EH (cell line): ENCODE measurements at places on chromosomes 16 and 17.

DNA sequence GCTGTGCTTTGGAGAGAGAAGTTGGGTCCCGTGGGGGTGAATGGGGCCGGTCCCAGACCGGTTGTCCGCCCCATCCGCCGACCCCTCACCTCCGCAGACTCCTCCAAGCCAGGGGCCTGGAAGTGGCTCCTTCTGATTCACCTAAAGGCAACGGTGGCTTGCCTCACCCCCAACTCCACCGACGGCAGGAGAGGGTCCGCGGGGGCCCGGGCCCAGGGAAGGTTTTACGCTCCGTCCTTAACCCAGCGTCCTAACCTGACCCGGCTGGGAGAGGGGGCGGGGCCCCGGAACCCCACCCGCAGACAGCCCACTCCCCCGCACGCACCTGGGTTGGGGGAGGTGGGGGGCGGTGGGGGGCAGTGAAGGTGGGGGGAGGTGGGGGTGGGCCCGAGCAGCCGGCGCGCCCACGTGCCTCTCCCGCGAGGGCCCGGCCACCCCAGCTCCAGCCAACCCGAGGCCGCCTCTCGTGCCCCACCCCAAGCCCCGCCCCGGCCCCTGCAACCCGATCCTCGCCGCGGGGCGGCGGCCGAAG lies 12.7 kb upstream of the CD300A start:
- DNase-seq, result no peak

- DNase-seq, result no peak
Observed at GRCh38 chr17:55546991-55547664, 35.9 kb upstream of the SMIM36 start.

- DNase-seq, result no peak
Observed at GRCh38 chr16:30416624-30417528, 9.5 kb downstream of the ZNF771 start.

GRCh38 chr16:51161440-51162195 lies 10.5 kb upstream of the SALL1 start:
- peak; percentile 70 for DNase-seq

DNA sequence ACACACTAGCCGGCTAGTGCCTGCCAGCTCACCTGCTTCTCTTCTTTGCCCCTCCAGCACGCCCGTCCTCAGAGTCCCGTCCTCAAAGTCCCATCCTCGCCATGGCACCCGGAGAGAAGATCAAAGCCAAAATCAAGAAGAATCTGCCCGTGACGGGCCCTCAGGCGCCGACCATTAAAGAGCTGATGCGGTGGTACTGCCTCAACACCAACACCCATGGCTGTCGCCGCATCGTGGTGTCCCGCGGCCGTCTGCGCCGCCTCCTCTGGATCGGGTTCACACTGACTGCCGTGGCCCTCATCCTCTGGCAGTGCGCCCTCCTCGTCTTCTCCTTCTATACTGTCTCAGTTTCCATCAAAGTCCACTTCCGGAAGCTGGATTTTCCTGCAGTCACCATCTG lies 3.6 kb downstream of the SCNN1G start:
- no peak for DNase-seq

DNA sequence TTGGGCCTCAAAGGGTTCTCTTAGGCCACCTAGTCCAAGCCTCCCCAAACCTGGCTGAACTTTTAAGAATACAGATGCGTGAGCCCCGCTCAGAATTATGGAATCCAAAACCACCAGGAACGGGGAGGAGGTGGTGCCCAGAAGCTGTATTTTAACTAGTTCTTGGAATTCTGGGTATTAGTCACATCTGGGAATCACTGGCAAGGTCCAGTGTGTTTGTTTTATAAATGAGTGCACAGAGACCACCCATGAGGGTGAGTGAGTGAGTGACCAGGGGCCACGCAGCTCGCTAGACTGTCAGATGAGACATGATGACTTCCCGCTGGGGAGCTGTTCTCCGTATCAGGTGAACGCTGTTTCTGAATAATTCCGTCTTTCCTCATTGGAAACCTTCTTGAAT lies 14.2 kb downstream of the KLHL36 start:
- DNase-seq, result no peak

DNA sequence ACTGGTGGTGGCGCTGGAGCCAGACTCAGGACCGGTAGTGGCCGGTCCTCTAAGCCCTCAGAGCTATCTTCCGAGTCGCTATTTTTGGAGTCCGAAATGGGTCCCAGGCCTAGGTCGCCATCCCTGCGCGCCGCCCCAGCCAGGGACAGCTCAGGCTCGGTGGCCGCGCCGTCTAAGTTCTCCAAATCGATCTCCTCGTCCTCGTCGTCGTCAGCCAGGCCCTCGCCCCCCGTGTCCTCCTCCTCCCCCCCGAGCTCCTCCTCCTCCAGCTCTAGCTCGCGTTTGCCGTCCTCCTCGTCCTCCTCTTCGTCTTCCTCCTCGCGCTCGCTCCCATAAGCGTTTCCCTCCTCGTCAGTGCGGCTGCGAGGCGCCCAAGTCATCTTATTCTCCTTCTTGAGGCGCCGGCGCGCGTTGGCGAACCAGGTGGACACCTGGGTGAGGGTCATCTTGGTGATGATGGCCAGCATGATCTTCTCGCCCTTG lies 1.6 kb downstream of the IRX3 start:
- DNase-seq, result no peak

GRCh38 chr16:74268372-74268782 lies 28.2 kb upstream of the PSMD7 start:
- DNase-seq, result no peak

DNA sequence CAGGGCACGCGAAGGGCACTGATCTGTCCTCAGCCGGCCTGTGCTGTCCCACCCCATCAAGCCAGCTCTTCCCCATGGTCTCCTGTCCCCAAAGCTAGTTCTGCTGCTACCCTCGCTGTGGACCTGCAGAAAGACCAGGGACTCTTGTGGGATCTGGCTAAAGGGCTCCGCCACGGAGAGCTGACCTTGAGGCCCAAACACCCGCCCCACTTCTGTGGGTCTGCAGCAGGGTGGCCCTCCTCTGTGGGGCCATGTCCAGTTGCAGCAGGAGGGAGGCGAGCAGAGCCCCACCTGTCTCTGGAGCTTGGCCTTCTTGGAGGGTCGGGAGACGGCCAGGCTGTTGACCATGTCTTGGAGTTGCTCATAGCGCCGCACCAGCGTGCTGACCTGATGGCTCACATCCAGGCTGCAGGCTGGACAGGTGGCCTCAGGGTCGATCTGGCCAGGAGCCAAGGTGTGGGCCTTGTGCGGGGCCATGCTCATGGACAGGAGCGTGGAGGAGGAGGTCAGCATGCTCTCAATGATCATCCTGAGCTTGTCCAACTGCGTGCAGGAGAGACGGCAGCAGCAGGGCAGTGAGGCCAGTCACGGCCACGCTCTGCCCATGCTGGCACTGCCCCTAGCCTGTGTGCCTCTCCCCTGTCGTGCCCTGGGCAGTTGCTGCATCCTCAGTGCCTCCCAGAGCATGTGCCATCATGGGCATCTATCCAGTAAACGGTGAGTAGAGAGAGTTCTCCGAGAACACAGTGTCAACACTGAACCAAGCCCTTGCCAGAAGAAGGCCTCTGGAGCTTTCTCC lies 16.6 kb downstream of the UBALD2 start:
- no peak for DNase-seq

DNA sequence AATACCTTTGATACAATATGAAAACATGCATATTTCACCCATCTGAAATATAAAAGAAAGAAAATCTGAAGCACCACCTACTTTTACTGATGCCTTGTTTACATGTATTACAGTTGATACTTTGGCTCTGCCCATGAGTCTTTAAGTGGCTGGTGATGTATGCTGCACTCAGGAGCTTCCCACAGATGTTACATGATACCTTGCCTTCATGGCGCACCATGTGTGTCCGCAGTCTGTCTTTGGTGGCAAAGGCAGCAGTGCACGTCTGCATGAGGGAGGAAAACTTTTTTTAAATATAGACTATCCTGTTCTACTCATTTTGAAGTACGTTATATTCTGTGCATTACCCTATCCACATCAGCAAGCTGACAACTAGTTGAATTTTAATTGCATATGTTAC lies 7.5 kb downstream of the VEZF1 start:
- no peak for DNase-seq

GRCh38 chr17:8611137-8611536 lies 19.4 kb downstream of the MYH10 start:
- peak; percentile 70 for DNase-seq

- no peak for DNase-seq
Observed at GRCh38 chr16:85041219-85042166, 13.9 kb downstream of the KIAA0513 start.

DNA sequence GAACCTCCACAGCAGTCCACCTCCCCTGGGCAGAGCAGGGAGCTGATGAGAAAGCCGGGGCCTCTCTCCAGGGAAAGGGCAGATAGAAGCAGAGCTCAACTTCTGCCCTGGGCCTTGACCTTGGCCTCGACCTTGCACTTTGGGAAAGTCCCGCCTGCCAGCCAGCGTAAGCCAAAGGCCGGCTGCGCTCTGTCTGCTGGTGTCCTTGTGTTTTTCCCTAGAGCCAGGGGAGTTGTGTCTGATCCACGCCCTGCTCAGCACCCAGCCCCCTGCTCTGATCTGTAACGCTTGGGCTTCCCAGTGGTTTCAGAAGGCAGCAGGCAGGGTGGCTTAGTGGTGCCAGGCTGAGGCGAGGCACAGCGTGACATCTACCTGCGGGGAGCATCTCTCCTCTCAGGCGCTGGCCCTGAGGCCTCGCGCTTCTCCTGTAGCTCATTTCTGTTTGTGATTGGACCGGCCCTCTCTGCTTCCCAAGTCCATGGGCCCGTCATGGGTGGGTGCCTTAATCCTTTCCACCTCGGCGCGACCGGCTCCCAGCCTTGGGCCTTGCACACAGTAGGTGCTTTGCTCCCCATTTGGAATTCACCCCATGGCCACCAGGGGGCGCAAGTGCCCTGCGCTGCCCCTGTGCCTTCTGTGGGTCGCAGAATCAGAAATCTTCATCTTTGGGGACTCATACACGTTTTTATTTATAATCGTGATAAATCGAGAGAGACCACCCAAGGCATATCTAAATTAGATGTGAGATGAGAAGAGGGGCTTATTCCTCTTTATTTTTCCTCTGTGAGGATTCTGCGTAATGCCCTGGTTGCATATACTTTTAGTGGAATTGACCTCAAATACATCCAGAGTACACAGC lies 24.2 kb downstream of the SGSH start:
- DNase-seq, result peak; percentile 26

DNA sequence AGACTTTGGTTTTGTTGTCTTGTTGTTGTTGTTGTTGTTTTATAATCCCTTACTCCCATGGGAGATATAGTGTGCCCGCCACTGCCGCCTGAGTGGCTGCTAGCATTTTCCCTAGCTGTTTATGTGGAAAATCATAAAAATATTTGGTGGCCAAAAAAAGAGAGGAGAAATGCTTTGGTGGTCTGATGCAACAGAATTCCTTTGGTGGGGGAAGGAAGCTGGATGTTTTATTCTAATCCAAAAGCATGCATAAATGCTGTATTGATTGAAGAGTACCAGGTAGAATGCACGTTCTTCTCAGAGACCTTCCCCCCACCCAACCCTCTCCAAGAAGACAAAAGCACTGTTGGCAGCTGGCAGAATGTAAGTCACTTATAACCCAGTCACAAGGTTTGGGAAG lies 93.2 kb downstream of the C17orf67 start:
- DNase-seq, result peak; percentile 30

- DNase-seq, result no peak
Observed at GRCh38 chr16:46971271-46971670, 2.2 kb downstream of the DNAJA2 start.

- peak; percentile 95 for DNase-seq
Observed at GRCh38 chr16:16096121-16096857, 127.0 kb downstream of the ABCC6 start.

- no peak for DNase-seq
Observed at GRCh38 chr17:47131761-47132160, 57.3 kb downstream of the CDC27 start.

DNA sequence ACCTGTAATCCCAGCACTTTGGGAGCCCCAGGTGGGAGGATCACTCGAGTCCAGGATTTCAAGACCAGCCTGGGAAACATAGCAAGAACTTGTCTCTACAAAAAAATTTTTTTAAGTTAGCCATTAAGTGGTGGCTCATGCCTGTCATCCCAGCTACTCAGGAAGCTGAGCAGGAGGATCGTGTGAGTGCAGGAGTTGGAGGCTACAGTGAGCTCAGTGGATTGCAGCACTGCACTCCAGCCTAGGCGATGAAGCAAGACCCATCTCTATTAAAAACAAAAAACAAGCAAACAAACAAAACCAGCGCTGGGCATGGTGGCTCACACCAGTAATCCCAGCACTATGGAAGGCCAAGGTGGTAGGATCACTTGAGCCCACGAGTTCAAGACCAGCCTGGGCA lies 38.0 kb downstream of the HEATR3 start:
- DNase-seq, result peak; percentile 55

DNA sequence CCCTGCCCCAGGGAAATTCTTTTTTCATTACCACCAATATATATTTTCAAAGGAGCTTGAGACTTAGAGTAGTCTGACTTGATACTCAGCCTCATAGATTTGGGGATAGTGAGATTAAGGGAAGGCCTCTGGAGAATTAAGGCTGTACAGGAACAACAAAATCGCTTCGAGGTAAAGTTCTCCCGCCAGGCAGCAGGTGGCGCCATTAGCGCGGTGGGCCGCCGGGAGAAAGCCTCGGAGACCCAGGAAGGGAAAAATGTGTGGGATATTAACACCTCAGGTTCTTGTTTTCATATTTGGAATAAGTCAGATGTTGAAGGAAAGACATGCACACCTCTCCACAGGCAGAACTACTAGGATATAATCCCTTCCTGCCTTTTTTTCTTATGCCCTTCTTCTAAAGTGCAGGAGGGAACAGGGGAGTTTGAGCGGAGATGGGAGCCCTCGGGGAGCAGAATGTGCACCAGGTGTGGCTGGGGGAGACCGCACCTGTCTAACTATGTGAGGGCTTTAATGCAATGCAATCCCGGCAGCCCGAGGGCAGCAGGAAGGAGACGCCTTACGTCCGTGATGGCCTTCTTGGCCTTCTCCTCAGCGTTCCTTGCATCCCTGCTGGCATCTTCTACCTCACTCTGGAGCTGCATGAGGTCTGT lies 25.9 kb downstream of the MYH3 start:
- peak; percentile 44 for DNase-seq

DNA sequence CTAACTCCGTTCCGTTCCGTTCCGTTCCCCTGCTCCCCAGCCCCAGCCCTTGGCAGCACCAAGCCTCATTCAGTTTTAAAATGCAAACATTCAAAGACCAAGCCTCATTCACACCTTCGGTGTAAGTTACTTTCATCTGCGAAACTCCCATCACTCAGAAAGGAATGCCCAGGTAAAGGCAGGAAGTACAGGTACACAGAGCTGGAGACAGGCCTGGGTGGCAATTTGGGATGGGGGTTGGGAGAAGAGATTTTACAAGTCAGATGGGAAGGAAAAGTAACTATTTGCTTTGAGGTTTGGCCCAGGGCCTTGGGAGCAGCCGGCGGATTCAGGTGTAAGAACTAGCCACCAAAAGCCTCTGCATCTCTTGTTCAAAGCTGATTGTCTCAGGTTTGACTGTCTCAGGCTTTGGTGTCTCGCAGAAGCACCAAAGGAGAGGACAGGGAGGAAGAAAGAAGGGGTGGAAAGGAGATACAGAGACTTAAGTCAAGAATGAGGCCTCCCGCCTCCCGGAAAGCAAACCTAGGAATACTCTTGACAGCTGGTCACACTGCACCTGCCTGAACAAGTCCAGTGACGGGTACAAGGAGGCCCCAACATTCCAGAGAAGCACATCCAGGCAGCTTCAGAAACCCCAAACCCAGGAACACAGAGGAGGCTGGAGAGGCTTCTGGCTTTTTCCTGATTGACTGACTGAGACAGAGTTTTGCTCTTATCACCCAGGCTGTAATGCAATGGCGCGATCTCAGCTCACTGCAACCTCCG lies 54.7 kb downstream of the NXN start:
- DNase-seq, result no peak
